ENCODE measurements at places on chromosomes 16 and 17.

DNA sequence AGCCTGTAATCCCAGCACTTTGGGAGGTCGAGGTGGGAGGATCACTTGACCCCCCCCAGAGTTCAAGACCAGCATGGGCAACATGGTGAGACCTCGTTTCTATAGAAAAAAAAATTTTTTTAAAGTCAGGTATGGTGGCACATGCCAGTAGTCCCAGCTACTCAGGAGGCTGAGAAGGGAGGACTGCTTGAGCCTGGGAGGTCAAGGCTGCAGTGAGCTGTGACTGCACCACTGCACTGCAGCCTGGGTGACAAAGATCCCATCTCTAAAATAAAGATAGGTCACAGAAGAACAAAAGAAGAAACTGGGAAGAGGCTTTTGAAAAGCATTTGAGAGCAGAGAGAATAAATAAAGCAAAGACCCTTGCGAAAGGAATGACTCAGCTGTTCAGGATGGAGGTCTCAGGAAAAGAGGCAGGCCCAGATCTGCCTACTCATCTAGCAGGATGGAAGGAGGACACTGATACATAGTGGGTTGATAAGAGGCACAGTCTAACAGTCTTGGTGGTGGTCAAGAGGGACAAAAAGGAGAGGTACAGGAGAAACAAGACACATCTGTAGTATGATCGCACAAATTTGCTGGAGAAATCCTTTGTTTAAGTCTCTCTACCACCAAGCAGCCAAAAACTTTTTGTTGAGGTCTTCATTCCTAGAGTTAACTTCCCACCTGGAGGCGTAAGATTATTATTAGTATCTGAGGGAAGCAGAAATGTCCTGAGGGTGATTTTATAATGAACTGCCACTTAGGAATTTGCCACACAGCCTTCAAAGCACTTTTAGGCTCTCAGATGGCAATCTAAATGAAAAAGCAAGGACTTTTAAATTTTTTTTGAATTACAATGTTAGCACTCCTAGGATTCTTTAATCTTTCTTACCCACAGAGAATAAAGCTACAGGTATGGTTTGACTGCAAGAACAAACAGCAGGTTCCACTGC lies 17.6 kb downstream of the ZSWIM7 start:
- DNase-seq: no peak

DNA sequence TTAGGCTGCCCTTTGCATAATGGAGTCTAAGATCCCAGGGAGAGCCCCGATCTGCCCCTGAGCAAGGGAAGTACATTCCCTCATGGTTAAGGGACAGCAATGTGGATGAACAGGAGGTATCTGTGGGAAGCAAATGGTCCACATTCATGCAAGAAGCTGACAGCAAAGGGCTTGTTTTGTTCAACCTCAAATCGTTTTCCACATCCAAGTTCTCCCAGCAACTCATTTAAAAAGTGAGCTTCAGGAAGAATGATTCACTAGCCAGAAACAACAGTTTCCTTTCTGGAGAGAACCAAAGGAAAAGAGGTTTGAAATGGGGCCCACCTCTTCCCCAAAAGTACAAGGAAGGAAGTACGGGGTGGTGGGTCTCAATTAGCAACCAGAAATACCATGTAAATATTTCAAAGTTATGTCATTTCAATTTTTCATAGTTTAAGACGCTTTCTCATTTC lies 9.4 kb downstream of the HSPB9 start:
- no peak for DNase-seq

DNA sequence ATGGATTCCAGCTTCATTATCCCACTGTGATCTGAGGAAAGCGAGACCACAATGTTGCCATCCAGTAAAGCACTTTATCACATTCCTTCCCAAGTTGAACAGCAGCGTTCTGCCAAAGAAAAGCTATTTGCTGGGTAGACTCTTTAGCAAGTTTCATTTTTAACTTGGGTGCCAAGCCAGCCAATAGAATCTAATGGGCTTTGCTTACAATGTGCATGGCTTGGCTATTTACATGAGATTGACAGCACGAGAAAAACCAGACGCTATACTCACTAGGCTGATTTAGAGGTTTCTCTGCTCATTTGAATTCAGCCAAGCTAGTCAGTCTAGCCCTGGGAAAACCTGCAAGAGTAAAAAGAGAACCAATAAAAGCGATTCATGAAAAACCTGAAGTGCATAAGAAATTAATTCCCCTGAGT lies 108.9 kb downstream of the CDH13 start:
- no peak for DNase-seq

DNA sequence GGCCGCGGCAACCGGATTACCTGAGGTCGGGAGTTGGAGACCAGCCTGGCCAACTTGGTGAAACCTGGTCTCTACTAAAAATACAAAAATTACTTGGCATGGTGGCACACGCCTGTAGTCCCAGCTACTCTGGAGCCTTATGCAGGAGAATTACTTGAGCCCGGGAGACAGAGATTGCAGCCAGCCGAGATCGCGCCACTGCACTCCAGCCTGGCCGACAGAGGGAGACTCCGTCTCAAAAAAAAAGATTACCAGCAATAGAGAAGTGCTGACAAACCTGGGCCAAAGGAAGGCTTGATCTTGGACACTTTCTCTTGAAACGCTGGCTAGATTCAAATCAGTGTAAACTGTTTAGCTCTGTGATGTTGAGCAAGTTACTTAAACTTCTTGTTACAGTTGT lies 4.3 kb downstream of the MT1H start:
- DNase-seq: no peak

DNA sequence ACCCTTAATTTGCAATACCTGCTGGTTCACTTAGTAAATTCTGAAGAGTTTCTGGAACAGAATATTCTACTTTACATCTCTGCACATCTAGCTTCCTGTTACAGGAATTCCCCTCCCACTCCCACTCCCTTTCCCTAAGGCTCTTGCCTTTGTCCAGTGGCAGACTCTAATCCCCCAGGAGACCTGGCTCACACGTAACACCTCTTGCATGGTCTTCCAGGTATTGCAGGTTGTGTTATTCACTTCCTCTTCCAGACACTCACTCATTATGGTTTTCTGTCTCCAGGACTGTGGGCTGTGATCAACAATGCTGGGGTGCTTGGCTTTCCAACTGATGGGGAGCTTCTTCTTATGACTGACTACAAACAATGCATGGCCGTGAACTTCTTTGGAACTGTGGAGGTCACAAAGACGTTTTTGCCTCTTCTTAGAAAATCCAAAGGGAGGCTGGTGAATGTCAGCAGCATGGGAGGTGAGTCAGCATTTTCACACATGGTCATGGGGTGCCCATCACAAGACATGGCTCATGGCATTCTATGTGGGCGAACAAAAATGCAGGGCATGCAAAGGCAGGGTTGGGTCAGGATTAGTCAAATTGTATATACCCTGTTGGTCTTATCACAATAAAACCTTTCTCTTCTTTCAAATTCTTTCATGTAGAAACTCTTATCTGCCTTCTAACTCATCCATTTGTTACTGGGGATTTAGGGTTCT lies 35.8 kb downstream of the HSD17B2 start:
- no peak for DNase-seq

DNA sequence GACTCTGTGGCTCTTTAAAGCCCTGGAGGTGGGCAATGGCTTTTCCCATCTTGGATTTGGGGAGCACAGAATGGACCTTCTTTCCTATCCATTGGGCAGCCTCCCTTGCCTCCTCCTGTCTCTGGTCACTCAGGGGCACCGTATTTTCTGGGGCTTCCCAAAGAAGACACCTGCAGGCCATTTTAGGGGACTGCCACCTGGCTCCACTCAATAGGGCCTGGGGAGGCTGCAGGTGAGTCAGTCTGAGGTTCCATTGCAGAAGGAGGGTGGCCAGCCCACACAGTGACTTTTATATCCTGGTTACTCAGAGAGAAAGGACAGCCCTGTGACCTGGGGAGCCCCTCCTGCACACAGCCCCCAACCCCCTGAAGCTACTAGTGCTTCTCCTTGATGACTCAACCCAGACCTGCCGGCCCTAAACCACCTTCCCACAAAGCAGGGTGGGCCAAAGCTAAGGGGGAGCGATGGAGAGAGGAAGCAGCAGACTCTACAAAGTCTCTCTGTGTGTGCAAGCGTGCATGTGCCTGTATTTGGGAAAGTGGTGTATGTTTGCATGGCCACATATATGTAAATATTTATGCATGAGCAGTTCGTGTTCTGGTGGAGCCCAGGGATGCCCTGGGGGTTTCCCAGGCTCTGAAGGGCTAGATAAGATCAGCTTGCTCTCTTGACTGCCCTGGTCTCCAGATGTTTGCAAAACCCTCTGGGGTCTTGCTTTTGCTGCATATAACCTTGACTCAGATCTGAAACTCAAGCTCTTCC lies 5.0 kb downstream of the CX3CL1 start:
- DNase-seq: peak; percentile 24

DNA sequence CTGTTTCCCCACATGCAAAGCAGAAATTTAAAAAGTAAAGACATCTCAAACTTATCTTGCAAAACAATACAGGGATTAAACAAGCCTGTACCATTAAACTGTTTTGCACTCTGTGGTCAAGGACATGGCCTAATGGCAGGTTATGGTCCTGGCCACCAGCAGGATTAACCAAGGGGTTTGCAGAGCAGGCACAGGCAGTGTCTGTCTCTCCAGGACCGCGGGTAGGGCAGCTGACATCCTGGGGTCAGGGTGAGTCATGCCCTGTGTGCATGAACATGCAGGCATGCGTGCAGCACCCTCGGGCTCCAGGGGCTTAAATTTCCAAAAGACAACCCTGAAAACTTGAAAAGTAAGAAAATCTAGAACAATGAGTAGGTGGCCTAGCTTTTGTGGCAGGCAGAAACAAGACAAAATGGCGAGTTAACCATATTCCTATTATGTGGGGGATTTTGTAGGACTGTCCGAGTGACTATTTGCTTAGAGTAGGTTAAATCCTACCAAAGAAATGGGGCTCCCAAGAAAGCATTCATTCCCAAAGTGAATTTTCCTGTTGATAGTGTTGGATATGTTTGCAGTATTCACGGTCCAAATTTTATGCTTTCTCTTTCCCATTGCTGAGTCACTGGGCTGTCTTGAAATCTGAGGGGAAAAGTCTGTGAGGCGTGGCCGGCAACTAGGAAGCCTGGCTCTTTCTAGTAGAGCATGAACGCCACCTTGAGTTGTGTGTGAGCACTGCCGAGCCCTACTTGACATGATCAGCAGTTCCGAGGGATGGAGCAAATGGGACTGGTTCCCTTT lies 158.4 kb upstream of the FAM20A start:
- peak; percentile 28 for DNase-seq

DNA sequence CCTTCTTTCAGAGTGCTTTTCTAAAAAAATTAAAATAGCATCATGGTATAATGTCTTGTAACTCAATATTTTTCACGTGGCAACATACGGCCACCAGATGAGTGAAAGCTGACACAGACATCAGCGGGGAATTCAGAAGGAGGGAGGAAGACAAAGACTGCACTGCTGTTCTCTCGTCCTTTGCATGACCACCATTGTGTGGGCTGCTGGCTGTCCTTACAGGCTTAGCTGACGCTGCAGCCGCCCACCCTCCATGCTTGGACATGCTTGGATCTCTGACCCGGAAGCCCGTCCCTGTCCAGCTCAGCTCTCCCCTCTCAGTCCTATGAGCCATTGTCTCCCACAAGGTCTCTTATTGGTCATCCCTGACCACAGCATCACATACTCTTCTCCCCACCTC lies 11.4 kb upstream of the MLYCD start:
- no peak for DNase-seq

- no peak for DNase-seq
These were observed 52.9 kb upstream of the MAF start for GRCh38 chr16:79653373-79653891.

DNA sequence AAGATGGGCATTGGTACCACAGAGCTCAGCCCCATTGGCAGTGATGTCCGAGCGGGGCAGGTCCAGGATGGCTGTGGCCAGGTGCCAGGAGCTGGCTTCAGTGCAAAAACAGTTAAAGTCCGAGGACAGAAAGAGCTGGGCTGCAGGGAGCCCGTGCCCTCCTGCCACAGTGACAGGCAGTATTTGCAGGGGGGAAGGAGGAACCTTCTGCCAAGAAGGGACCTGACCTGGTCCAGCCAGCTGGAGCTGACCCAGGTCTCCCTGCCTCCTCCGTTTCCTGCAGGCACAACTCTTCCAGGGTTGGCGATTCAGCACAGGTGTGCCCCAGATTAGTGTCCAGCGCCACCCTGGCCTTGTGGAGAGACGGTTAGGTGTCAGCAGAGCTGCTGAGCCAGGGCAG lies 199.0 kb downstream of the ENGASE start:
- DNase-seq: no peak

- no peak for DNase-seq
These were observed 255.9 kb downstream of the SOX9 start for GRCh38 chr17:72376526-72377345.

DNA sequence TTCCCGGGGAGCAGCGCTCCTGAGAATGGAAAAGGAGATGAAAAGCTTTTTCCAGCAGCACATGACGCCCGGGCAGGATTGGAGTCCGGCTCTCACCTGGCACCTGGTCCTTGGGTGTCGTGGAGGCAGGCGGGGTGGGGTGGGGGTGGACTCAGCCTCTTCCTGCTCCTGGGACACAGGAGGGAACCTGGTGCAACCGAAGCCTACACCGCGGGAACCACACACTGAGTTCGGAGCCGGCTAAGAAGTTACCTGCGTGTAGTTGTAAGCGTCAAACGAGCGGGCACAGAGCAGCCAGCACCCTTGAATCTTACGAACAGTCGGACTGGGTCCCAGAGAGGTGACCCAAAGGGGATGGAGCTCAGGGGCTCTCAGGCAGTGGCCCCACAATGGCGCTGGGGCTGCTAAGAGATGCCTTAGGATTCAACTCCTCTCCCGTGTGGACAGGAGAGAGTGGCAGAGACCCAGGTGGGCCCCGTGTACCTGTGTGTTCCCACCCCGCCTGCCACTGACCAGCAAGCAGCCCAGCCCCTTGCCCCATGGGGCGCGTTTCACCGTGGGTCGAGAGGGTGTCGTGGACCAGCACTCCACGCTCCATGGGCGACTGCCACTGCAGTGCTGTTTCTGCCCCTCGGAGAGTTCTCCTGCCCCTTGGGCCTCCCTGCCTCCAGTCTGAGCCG lies 105.8 kb upstream of the METRNL start:
- DNase-seq: no peak

DNA sequence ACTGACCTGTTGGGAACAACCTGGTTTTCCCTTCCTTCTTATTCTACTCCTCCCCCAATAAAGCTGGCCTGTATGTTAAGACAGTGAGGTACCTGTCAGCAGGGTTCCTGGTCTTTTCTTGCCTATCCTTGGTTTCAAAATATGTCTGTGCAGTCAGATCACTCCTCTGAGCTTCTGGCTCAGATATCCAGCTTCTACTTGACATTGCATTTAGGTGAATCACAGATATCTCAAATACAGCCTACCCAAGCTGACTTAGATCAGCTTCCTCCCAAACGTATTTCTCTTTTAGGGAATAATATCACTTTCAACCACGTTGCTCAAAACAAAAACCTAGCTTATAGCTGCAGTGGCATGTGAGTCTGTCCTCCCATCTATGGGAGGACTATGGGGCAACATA lies 48.7 kb downstream of the TEX14 start:
- DNase-seq: no peak

GRCh38 chr16:66925322-66925840 lies at the start of gene RRAD:
Gene RRAD, minus strand, starts transcription at chr16:66925535. Its CDS starts 356 bp downstream, at chr16:66925179.
- peak; percentile 13 for DNase-seq

All from activated naive CD4-positive, alpha-beta T cell treated with Interleukin-2 at 50 U/mL for 16 hours (primary cell).